ENCODE measurements at places on chromosomes 7 and 10. TPM values are rescaled to one million over a fixed set of nuclear protein-coding genes. Genes with fewer than 3 reads are reported as not detected.

SCIN gene
- total RNA-seq = 2.7 TPM

GRCh38 chr7:149791-150636 lies 42.4 kb upstream of the FAM20C start:
- H3K27me3 ChIP-seq = no peaks in the 10 kb centered on the region
- no peak for DNase-seq
- H3K4me1 ChIP-seq = no peaks in the 10 kb centered on the region
- H3K36me3 ChIP-seq = no peaks in the 10 kb centered on the region

DNA sequence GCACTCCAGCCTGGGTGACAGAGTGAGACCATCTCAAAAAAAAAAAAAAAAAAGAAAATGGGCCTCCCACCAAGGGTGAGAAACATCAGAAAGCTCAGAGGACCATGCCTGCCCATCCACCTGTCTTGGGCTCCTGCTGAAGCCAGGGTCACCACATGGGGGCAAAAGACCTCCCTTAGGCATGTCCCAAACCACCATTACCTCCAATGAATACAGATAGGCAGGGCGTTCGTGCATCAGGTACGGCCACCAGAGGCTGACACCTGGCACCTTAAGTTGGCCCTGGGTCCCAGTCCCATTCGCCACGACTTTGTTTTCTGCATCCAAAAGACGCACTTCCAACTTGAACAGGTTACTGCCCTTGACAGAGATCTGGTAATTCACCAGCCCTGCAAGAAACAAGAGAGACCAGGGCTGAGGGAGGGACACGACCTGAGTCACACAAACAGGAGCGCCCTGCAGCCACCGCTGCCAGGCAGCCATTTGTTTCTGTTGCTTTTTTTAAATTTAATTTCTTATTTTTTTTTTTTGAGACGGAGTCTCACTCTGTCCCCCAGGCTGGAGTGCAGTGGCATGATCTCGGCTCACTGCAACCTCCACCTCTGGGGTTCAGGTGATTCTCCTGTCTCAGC lies 6.1 kb downstream of the GUSB start:
- H3K27me3 ChIP-seq = no peaks in the 10 kb centered on the region
- DNase-seq = no peak
- H3K27ac ChIP-seq = no peak overlapping the region

GRCh38 chr7:80821771-80822319 lies 97.0 kb downstream of the SEMA3C start:
- H3K36me3 ChIP-seq = no peaks in the 10 kb centered on the region
- H3K4me3 ChIP-seq = no peak overlapping the region
- H3K27ac ChIP-seq = no peak overlapping the region
- H3K4me1 ChIP-seq = peaks cover 22% of the 10 kb centered on the region

DNA sequence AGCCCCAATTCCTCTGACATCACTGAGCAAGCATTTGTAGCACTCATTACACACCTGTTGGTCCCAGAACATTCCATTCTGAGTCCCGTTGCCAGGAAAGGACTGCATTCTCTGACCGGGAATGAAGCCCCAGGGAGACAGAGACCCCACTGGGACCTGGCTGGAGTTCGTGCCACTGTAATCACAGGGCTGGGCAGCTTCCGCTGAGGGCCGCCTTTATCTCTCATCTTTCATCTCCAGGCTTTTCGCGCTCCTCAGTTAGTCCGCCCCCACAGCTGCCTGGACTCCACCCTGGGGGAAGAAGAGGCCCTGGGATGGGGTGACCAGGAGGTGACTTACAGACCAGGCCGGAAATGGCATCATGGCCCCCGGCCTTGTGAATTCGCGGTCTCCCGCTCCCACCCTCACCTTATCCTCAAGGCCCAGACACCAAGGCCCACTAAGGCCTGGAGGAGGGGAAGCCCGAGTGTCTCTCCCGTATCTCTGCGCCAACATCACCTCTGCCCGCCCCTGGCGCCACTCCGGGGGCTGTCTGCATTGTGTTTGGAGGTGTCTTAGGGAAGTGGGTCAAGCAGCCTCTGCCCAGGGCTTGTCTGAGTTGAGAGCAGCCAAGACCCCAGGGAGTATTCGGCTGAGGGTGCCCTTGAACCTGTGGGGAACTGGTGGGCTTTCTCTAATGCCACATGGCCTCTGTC lies 75.4 kb downstream of the PROSER2 start:
- H3K4me3 ChIP-seq = no peak overlapping the region
- no peak overlapping the region for H3K27ac ChIP-seq
- H3K27me3 ChIP-seq = no peaks in the 10 kb centered on the region
- no peak for DNase-seq
- H3K4me1 ChIP-seq = no peaks in the 10 kb centered on the region

DNA sequence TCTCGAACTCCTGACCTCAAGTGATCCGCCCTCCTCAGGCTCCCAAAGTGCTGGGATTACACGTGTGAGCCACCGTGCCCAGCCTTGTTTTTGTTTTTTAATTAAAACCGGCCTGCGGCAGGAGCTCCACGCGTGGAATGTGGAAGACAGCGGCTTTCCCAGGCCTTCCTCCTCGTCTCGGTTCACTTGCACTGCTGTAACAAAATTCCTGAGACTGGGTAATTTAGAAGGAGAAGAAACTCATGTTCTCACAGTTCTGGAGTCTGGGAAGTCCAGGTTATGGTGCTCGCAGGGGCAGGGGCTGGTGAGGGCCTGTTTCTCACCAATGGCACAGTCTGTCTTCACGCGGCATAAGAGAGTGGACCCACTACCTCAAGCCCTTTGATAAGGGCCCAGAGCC lies 14.4 kb upstream of the CRYGN start:
- no peaks in the 10 kb centered on the region for H3K36me3 ChIP-seq
- peaks cover 3% of the 10 kb centered on the region for H3K4me1 ChIP-seq
- no peak overlapping the region for H3K27ac ChIP-seq
- H3K4me3 ChIP-seq = no peak overlapping the region
- H3K27me3 ChIP-seq = no peaks in the 10 kb centered on the region
- no peak for DNase-seq

HMX2 gene
- total RNA-seq = not detected

- no peaks in the 10 kb centered on the region for H3K4me1 ChIP-seq
- no peaks in the 10 kb centered on the region for H3K36me3 ChIP-seq
- H3K27ac ChIP-seq = no peak overlapping the region
- no peak for DNase-seq
These were observed 12.5 kb upstream of the ST7 start for GRCh38 chr7:116940689-116941370.

- H3K27me3 ChIP-seq = no peaks in the 10 kb centered on the region
- no peak overlapping the region for H3K4me3 ChIP-seq
- DNase-seq = no peak
- H3K4me1 ChIP-seq = no peaks in the 10 kb centered on the region
These were observed 90.2 kb downstream of the IPMK start for GRCh38 chr10:58177362-58177947.

UPK3BL2 gene
- 3.8 TPM for total RNA-seq

DNA sequence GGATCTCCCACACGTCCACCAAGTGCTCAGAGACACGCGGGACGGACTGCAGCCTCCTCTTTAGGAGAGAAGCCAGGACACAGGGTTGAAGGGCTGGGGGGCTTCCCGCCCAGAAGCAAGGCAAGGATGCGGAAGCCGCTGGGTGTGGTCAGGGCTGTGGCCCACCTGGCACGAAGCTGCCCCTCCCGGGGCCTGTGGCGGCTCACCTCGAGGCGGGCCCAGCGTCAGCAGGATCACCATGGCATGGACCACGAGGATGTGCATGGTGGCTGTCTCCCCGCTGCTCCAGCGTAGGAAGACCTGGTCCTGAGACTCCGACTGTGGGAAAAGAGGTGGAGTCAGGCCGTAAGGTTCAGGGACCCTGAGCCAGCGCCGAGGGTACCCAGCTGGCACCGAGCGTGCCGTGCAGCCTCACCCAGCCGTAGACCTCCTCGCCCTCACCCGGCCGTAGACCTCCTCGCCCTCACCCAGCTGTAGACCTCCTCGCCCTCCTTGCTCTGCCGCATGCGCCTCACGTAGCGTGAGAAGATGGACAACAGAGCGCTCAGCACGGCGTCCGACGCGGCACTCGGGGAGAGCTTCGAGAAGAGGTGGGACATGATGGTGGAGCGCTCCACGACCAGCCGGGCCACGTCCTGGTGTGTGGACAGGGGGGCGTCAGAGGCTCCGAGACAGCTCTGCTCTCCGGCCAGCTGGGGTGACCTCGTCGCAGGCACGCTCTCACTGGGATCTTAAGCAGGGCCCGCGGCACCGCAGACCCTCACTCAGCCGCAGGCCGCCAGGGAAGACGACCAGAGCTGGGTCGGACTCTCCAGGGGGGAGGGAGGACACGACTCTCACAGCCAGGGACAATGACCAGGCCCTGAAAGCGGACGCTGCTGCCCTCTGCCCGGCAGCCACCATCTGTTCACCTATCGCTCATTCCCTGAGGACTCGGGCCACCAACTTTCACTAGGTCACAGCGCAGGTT lies 20.4 kb downstream of the INTS1 start:
- no peak for DNase-seq
- no peak overlapping the region for H3K4me3 ChIP-seq
- H3K36me3 ChIP-seq = peaks cover 5% of the 10 kb centered on the region
- H3K27ac ChIP-seq = no peak overlapping the region

DNA sequence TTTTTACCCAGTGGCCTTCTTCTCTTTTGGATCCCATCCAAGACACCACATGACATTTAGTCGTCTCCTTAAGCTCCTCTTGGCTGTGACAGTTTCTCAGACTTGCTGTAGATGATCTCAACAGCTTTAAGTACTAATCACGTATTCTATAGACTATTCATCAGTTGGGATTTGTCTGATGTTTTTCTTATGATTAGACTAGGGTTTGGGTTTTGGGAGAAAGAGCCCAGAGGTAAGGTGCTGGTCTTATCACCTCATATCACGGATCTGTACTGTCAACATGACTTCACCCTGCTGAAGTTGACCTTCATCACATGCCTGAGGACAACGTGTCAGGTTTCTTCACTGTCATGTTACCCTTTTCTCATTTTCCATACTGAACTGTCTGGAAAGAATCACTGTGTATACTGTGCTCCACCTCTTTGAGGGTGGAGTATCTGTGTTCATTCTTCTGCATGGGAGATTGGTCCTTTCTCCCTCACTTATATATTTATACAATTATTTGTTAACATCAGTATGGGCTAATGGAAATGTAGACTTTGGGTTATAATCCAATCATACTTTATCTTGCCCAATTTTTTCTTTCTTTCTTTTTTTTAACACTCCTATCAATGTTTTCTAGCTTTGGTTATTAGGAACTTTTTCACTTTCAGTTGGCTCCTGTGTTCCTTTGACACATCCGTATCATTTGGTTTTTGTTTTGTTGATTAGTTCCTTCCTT lies 6.4 kb upstream of the HKDC1 start:
- H3K27ac ChIP-seq = no peak overlapping the region
- no peak for DNase-seq
- no peaks in the 10 kb centered on the region for H3K4me1 ChIP-seq
- no peak overlapping the region for H3K4me3 ChIP-seq
- H3K36me3 ChIP-seq = no peaks in the 10 kb centered on the region
- H3K27me3 ChIP-seq = no peaks in the 10 kb centered on the region

DNA sequence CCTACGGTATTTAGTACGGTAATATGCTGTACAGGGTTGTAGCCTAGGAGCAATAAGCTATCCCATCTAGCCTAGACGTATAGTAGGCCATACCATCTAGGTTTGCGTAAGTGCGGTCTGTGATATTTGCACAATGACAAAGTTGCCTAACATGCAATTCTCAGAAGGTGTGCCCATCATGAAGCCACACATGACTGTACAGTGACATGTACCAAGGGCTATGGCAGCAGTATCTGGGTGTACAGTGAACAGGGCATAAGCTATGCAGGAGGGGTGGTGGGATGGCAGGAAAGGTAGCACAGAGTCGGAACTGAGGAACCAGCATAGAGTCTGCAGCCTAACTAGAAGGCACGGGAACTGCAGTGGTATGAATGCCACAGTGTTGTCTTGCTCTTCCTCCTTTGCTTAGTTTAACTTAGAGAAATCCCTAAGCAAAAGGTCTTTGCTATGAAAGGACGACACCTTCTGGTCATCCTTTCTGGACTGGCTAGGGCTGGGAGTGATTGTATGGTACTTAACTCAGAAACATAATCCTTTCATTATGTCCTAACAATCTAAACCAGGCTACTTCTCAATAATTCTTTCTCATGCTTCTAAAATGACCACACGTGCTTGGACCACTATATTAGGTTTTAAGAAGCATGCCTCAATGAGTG lies 93.5 kb downstream of the DYNC1I1 start:
- no peaks in the 10 kb centered on the region for H3K27me3 ChIP-seq
- H3K27ac ChIP-seq = no peak overlapping the region
- H3K4me1 ChIP-seq = no peaks in the 10 kb centered on the region
- H3K4me3 ChIP-seq = no peak overlapping the region

All from tibial nerve (tissue), 4 donors.